Common myeloid progenitor, CD34-positive (primary cell): ENCODE measurements at places on chromosomes 5 and 9.

DNA sequence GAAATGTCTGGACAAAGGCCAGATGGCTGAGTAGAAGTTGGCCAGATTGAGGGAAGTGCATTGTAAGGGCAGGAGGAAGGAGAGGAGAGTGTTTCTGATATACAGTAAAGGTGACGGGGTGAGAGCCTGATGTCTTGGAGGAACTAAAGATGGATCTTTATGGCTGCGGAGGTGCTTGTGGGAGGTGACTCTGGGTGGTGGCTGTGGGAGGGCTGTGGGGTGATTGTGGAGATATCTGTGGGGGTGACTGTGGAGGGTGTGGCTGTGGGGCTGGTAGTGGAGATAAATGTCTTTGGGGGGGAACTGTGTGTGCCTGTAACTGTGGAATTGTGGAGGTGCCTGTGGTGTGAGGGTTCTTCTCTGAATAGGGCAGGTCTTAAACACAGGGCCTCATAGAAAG lies 121.4 kb downstream of the CMYA5 start:
- peak; percentile 8 for DNase-seq

GRCh38 chr5:147384346-147385193 lies 125.3 kb downstream of the DPYSL3 start:
- no peak for DNase-seq

- no peak for DNase-seq
Measured at GRCh38 chr5:82717738-82718137, 359.5 kb downstream of the TMEM167A start.

DNA sequence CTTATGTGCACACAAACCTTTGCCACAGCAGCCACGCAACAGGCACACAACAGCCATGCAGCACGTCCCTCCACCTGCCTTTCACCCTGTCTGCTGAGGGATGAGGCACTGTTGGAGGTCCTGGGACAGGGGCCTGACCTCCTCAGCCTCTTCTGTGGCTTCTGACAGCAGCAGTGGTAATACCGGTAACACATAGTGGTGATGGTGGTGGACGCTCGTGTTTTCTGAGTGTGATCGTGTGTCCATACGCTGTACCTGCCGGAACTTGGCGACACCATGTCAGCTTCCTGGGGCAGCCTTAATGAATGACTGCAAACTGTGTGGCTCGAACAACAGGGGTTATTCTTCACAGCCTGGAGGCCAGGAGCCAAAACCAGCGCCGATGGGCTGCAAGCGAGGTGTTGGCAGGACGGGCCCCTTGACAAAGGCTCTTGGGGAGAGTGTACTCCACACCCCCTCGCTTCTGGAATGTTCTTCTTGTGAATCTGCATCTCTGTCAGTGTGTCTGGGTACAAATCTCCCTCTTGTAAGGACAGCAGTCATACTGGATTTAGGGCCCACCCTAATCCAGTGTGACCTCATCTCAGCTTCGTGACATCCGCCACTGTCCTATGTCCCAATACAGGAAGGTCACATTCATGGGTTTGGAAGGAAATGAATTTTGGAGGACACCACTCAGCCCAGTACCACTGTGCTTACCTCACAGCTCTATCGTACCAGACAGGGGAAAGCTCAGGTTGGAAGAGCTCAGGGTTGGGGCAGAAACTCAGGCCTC lies 55.3 kb upstream of the EXOC3 start:
- no peak for DNase-seq

DNA sequence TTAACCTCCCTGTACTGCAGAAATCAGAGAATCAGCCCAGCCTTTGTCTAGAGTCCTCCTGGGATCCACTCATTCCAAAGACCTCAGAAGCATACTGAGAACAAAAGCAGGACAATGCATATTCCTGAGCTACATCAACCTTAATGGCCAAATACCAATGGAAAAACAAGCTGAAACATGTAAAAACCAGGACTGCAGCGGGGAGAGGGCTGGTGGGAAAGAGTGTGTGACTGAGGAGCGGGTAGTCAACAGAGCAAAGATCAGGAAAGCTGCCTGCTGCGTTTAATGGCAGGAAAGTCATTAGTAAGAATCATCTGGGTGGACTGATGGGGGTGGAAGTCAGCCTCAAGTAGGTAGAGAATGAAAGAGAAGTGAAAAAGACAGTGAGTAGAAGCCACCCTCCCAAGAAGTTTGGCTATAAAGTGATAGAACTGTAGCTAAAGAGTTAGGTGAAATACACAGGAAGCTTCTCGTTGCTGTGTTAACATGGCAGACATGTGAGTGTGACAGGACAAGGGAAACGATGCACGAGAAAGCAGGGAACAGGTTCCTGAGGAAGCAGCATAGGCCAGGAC lies 88.1 kb downstream of the OTULIN start:
- DNase-seq, result no peak

GRCh38 chr9:77512876-77513275 lies 135.2 kb downstream of the GNA14 start:
- no peak for DNase-seq

DNA sequence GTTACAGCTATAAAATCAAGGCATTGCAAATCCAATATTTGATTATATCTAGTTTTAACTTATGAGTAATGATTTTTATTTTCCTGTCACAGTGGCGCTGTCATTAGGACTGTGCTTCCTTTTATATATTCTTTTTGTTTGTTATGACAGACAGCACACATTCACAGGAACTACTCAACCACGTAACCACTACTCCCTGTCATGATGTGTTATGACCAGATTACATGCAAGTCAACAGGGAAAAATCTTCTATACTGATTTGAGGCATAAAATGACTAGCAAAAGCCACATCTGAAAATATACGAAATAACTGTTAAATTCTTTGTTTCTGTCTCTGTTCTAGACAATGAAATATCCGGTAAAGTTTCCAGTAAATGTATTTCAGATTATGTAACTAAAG lies 25.4 kb downstream of the SREK1 start:
- no peak for DNase-seq

- DNase-seq, result no peak
Measured at GRCh38 chr9:114470581-114470980, 34.7 kb downstream of the WHRN start.

DNA sequence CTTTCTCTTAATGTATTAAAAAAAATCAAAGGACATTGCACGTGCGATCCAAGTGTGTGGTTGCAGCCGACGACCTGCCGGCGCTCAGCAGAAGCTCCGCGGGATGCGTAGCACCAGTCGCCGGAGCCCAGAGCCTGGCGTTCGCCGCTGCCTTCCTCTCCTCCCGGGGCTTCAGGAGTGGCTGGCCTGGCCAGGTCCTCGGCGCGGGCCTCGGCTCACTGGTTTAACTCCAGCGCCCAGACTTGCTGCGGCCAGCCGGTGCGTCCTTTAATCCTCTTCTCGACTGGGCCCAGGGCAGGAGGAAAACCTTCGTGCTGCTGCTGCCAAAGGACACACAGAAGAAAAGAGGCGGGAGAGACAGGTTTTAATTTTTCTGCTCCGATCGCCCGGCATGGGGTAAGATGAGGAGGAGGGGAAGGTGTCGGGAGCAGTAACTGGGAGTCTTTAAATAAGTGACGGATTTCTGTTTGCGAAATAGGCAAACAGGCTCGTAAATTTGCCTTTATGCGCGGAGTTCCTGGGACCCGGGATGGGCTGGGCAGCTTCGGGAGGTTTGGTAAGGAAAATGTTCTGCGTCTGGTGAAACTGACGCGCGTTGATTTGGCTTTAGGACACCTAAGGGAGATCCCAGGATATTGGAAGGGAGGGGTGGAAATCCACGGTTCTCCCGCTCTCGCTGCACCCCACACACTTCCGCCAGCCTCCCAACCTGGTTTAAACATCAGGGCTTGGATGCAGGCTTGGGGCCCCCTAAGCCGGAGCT lies 2.3 kb downstream of the HAND1 start:
- no peak for DNase-seq

GRCh38 chr5:131589510-131590348 lies 45.3 kb downstream of the RAPGEF6 start:
- DNase-seq, result peak; percentile 86

GRCh38 chr5:7208938-7209337 lies 187.0 kb upstream of the ADCY2 start:
- no peak for DNase-seq

DNA sequence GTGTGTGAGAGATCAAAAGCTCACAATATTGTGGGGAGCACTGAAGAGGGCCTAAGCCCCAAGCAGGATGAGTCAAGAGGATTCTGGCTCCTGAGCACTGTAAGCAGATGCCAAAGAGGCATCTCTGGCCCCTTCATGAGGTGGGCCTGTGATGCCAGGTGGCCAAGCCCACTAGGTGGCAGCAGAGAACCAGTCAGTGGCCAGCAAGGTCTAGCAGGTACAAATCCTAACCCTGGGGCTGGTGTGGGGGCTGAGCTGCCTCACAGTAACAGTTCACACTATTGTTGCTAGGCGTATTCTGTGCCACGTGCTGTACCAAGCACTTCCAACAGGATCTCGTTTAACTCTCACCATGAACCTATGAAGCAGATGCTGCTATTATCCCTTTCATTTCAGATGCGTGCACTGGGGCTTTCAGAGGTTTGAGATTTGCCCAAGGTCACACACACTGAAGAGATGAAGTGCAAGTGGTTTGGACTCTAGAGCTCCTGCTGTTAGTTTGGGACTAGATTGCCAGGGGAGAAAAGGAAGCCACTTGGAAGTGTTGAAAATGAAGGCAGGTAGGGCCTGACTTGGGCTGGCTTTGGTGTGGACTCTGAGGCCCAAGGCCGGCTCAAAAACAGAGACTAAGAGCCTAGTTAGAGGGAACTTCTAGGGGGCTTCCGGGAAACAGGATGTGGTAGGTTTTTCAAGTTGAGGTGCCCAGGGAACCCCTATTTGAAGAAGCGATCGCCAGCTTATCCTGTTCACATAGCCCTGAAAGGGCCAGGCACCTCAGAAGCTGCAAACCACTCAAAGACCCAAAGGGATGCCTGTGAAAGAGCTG lies 4.4 kb upstream of the MLANA start:
- DNase-seq, result peak; percentile 84

DNA sequence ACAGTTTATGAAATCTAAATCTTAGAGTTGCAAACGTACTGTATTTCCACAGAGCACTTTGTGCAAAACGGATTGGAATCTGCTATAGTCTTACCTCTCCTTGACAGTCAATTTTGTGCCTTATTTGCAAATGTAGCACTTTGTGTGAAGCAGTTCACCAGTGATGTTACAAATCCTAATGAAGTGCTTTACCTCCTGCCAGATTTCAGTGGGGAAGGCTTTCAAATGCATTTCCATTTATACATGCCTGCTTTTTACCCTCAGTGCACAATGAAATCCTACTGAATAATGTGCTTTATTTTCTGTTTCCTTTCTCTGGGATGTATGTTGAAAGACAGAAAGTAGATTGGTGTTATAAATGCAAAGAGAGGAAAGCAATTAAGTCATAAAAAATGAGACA lies 2141.6 kb upstream of the C9orf72 start:
- DNase-seq, result no peak

- no peak for DNase-seq
Measured at GRCh38 chr9:133307301-133307700, 28.7 kb downstream of the SURF6 start.

DNA sequence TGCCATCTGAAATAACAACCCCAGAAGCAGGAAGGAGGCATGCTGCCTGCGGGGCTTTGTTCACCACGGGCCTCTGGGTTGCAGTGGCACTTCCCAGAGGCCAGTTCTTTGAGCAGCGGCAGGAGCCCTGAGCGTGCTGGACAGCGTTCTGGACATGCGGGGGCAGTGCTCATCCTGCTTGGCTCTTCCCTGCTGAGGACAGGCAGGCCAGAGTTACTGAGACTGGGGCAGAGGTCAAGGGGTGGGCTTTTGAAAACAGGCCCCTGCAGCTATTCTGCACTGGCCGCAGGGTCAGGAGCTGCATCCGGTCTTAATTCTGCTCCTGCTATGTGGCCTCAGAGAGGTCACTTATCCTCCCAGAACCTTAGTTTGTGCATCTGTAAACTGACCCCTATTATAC lies 258.6 kb downstream of the FSTL4 start:
- DNase-seq, result no peak

GRCh38 chr5:80837679-80838078 lies 122.5 kb upstream of the RASGRF2 start:
- no peak for DNase-seq

GRCh38 chr5:176529741-176530141 lies 7.5 kb downstream of the RNF44 start:
- DNase-seq, result peak; percentile 76

DNA sequence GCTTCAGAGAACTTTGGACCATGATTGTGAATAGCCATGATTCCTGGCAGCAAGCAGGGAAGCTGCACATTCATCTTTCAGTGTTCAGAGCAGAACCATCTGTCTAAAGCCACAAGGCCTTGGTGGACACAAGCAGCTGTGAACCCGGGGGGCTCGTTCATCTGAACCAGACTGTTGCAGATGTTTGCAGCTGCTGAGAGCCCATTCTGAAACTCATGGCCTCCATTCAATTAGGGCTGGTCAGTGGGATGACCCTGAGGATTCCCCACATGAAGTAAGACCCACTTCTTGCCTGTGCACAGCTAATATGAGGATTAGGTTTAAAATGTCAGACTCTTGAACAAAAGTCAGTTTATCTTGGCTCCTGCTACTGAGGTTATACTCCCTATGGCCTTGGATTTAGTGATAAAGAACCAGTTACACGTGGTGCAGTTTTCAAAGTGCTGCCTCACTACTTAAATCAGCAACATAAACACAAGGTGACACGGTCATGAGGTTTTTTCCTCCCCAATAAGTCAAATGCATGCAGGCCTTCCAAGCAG lies 109.8 kb upstream of the IFNK start:
- DNase-seq, result no peak

DNA sequence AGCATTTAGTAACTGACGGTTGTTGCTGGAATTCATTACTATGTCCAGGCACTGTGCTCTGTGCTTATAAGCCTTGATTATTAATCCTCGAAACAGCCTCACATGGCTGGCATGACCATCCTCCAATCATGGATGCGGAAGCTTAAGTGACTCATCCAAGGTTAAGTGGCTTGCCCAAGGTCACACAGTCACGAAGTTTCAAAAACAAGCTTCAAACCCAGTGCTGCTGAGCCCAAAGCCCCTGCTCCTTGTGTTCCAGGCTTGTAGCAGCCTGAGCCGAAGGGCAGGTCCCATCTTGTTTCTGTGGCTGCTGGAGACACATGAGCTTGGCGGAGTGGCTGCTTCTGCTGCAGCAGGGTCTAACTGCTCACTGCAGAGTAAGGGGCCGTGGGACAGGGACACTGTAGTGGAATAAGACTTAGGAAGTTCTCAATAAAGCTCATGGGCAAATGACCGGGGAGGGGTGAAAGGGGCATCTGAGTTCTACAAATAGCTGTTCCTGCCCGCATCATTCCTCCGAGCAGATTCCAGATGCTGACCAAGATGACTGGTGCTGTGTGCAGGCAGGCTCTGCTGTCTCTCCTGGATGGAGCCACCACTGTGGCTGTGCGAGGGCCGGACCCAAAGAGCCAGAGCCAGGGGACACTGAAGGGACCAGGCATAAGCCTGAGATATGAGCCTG lies 32.4 kb downstream of the WHRN start:
- DNase-seq, result no peak

GRCh38 chr5:38642189-38642911 lies 85.9 kb upstream of the LIFR start:
- DNase-seq, result no peak

DNA sequence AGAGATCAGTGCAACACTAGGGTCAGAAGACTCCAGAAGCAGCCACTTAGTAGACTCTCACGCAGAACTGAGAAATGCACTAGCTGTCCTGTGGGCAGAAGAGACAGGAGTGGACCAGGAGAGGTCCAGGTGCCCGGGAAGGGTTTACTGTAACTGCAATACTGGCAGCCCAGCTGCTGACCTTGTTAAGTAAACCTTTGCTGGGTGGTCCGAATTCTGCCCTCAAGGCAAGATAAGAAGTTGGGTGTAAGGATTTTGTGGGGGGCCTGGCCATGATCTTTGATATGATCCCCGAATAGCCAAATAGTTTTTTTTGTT lies 91.3 kb downstream of the PDE6A start:
- no peak for DNase-seq
